ENCODE measurements at places on chromosomes 6 and 20. TPM values are rescaled to one million over a fixed set of nuclear protein-coding genes. Genes with fewer than 3 reads are reported as not detected.

DNA sequence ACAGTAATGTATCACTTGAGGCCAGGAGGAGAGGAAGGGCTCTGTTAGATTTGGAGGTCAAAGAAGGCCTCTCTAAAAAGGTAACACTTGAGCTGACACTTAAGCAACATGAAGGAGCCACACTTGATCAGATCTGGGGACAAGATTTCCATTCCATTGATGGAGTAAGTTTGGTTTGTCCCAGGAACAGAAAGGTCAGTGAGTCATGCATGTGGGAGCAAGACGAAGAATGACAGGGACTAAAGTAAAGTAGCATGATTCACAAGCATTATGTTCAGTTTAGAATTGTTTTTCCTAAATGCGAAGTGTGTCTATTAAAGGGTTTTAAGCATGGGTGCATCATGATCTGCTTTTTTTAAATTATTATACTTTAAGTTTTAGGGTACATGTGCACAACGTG lies 47.4 kb downstream of the COL21A1 start:
- peak; percentile 64 for DNase-seq

GRCh38 chr6:106204961-106205360 lies 118.8 kb downstream of the PRDM1 start:
- DNase-seq = no peak

DNA sequence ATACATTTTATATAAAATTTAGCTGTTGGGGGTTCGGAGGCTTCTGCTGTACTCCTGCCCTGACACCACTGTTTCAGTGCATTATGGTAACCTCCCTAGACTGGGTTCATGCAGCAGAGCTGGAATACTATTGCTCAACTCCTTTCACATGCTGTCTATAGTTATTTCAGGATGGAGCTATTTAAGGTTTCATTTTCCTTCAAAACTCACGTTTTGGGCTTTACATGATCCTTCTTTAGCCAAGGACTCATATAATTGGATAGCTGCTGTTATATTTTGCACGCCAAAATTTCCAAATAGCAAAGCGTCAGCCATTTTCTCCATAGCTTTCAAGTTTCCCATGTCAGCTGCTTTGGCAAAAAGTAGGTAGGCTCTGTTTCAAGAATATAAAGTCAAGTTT lies 76.8 kb downstream of the SEL1L2 start:
- DNase-seq = no peak

DNA sequence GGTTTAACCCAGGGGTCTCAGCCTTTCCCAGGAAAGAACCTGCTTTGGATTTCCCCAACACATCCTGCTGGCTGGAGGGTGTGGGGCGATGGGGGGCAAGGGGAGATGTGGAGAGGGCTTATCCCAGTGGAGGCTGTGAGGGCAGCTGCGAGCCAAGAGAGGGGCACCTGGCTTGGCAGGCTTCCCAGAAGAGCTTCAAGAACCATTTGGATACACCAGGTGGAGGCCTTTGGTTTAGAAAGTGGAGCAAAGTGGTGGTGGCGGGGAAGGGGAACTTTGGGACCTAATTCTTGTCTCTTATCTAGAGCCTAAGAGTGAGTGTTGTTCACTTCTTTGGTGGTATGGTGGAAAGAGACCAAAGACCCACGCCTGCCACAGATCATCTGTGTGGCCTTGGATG lies 12.4 kb downstream of the CD40 start:
- DNase-seq = no peak

DNA sequence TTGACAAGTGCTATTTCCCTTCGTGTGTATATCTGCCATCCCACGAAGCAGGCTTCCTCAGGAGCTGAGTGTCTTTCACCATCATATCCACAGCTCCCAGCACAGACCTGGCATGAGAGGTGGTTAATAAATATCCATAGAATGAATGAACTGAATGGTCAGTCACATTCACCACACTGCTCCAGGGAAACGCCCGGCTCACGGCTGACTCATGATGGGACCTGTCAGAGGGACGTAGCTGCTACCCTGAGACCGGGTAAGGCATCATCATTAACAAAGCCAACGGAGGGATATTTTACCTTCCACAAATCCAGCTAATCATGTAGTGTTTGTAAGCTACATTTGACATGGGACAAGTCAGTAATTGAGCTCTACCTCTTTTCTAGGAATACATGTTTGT lies 12.5 kb downstream of the AGPAT4 start:
- DNase-seq = peak; percentile 51

GRCh38 chr6:4727217-4727616 lies 49.0 kb upstream of the CDYL start:
- DNase-seq = no peak

DNA sequence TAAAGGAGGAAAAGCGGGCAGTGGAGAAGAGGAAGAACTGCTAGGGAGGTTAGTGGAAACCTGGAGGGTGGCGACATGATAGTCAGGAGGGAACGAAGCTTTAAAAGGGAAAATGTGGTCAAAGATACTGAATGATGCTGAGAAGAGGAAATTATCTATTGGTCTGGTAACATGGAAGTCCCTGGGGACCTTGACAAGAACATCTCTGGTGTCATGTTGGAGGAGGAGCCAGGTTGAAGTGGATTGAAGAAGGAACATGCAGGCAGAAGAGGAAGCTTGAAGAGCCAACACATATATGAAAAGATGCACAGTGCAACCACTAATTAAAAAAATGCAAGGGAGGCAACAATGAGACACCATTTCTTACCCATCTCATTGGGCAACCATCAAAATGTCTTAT lies 251.9 kb upstream of the RNF24 start:
- no peak for DNase-seq

DNA sequence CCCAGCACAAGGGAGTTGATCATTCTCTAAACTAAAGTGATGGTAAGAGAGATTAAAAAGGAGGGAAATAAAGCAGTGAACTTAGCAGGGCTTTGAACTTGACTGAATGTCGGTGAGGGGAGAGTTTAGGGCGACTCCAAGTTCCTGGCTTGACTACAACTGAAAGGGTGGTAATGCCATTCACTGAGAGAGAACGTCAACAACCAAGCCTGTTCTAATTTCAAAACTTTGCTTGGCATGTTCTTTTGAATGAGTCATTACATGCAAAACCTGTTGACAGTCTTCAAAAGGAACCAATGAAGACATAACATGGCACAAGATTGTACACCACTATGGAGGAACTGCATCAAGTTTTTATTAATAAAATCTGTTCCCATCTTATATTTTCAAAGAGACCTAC lies 10.3 kb upstream of the MYB start:
- peak; percentile 21 for DNase-seq

Gene SFT2D1
- 32.1 TPM for total RNA-seq

Gene SLC22A7
- total RNA-seq = not detected

Gene KPNA5
- total RNA-seq = 4.9 TPM

Gene MROH8
- total RNA-seq = 0.58 TPM

Gene BMP2
- 0.73 TPM for total RNA-seq

Gene SAMD5
- 1.2 TPM for total RNA-seq

Gene PRIM2
- 26.1 TPM for total RNA-seq

Gene PROCR
- 45.4 TPM for total RNA-seq

Gene FOXF2
- not detected for total RNA-seq
